Mesangial cell (primary cell): ENCODE measurements at places on chromosomes 4 and X. TPM values are rescaled to one million over a fixed set of nuclear protein-coding genes. Genes with fewer than 3 reads are reported as not detected.

FAM184B gene
- not detected in 2 replicates for total RNA-seq

FAT4 gene
- total RNA-seq: 2.8 and 18.5 TPM in 2 replicates

AREG gene
- 35.4 and 36.3 TPM in 2 replicates for total RNA-seq

DNAAF6 gene
- total RNA-seq: not detected in 2 replicates

TCP11X2 gene
- not detected in 2 replicates for total RNA-seq

PI4K2B gene
- total RNA-seq: 7.9 and 20.0 TPM in 2 replicates

SPANXB1 gene
- not detected in 2 replicates for total RNA-seq

SSX3 gene
- total RNA-seq: not detected in 2 replicates

SLC26A1 gene
- 0.16 and 0.51 TPM in 2 replicates for total RNA-seq

HPGD gene
- 4.9 and 106 TPM in 2 replicates for total RNA-seq

ARX gene
- total RNA-seq: not detected in 2 replicates

FGFBP1 gene
- 0.16 and 0.38 TPM in 2 replicates for total RNA-seq

SEC24D gene
- total RNA-seq: 65.8 and 70.4 TPM in 2 replicates

TBX22 gene
- total RNA-seq: not detected in 2 replicates

F8A2 gene
- not detected in 2 replicates for total RNA-seq

KDM6A gene
- total RNA-seq: 16.4 and 19.2 TPM in 2 replicates

BTC gene
- total RNA-seq: 0.65 and 1.5 TPM in 2 replicates

VCX2 gene
- total RNA-seq: not detected in 2 replicates
